ENCODE measurements at places on chromosomes 7 and 10.

DNA sequence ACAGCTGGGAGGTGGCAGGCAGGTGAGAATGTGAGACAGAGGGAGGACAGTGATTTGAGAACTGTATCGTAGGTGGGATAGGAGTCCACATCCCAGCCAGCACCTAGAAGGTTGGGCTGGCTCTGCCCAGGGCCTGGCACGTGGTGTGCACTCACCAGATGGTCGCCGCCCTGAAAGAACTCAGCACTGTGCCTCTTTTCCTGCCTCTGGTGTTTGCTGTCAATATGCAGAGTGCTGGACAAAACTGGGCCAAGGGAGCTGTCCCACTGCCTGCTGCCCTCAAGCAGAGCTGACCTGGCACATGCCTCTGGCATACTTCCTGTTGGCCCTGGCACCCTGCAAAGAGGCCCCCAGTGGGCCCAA lies 36.8 kb downstream of the CHST3 start:
- DNase-seq: no peak

DNA sequence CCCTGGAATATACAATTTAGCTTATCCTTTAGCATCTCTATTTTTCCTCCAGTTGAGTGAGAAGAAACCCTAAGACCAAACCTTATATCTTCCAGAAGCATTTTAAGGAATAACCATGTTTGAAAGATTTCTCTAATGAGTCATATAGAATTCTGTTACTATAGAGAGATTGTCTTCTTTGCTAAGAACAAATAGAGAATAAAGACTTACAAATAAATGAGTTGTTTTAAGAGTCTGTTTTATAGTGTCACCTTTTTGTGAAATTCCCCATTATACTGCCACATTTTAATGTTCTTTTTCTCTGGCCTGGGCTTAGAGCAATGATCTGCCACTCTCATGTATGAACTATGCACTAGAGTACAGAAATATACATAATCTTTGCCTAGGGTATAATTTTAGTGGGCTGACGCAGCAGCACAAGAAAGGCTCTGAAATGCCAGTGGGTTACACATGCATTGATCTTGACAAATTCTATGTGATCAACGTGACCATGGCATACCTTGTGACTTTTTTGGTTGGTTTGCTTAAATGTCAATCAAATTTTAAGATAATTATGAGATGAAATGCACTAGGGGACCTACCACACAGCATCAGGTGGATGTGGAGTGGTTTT lies 145.1 kb upstream of the MKLN1 start:
- DNase-seq: no peak

GRCh38 chr10:27611236-27611635 lies 107.1 kb downstream of the RAB18 start:
- peak; percentile 85 for DNase-seq

DNA sequence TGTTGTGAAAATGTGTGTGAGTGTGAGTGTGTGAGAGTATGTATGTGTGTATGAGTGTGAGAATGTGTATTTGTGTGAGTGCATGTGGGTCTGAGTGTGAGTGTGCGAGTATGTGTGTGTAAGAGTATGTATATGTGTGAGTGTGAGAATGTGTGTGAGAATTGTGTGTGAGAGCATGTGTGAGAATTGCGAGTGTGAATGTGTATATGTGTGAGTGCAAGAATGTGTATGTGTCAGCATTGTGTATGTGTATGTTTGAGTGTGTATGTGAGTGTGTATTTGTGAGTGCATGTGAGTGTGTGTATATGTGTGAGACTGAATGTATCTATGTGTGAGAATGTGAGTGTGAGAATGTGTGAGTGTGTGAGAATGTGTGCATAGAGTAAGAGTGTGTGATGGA lies 72.0 kb upstream of the PCBD1 start:
- DNase-seq: no peak

DNA sequence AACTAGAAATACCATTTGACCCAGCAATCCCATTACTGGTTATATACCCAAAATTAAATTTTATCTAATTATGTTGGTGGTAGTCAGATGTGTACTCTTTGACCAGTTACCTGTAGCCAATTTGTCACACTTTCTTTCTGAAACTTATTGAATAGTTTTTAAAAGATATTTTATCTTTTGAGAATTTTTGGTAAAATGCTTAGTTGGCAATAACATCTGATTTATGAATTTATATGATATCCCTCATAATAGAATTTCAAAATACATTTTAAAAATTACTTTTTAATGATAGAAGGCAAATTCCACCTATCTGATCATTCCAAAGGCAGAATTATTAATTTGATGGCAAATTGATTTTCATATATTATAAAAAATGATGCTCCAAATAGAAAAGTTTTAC lies 569.3 kb downstream of the ATRNL1 start:
- DNase-seq: no peak

- peak; percentile 69 for DNase-seq
Measured at GRCh38 chr7:150420987-150421674, 29.3 kb upstream of the GIMAP8 start.

GRCh38 chr7:108623220-108623619 lies 53.5 kb downstream of the DNAJB9 start:
- no peak for DNase-seq

DNA sequence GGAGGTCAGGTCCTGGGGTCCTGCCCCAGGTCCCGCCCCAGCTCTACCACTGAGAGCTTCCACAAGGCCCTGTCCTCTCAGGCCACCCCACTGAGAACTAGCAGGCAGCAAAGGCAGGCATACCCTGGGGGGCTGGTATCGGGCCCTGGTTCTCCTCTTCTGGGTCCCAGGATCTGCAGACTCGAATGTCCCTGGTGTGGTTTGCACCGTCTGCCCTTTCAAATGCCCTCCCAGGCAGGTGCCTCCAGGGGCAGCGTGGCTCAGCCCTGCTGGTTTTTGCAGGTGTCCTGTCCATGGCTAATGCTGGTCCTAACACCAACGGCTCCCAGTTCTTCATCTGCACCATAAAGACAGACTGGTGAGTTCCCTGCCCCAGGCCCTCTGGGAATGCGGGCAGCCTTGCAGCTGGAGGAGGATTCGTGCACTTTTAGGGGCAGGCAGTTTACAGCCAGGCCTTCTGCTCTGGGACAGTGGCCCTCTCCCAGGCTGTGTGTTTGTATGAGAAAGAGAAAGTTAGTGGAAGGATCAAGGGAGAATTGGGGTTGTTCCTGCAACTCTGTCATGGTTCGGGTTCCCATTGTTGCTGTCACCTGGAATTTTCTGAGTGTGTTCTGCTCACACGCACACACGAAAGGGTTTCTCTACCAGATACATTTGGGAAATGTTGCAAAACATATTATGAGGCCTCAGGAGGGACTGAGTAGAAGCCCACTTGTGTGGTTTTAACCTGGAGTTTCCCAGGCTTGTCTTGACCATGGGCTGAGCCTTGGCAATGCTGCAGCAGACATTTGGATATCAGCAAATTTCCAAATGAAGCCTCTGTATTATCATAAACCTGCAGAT lies 5.0 kb downstream of the PPIF start:
- no peak for DNase-seq

- DNase-seq: no peak
Measured at GRCh38 chr10:129941199-129942018, 22.7 kb downstream of the EBF3 start.

- no peak for DNase-seq
Measured at GRCh38 chr7:132575982-132576720, at the start of gene PLXNA4. PLXNA4 (minus strand) TSS chr7:132576470; CDS start chr7:132508693, 67,777 bp downstream.

GRCh38 chr7:157337316-157338149 lies 729 bp downstream of the DNAJB6 start:
- peak; percentile 47 for DNase-seq

GRCh38 chr10:121084016-121084674 lies 233.0 kb downstream of the WDR11 start:
- DNase-seq: no peak

DNA sequence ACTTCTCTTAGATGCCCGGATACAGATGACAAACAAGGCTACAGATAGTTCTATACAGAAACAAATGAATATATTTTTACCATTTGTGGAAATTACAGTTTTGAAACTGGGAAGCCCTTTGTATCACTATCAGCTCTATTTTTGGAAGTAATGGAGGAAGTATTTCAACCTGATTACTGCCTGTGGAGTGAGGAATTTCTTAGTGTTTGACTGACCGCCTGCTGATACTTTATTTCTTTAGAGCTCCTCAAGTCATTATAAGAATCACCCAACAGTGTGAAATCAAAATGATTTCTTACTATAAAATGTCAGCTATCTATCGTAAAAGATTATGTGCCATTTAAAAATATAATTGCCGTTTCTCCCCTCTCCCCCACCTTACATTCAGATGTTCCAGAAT lies 290.9 kb downstream of the SDK1 start:
- DNase-seq: no peak

DNA sequence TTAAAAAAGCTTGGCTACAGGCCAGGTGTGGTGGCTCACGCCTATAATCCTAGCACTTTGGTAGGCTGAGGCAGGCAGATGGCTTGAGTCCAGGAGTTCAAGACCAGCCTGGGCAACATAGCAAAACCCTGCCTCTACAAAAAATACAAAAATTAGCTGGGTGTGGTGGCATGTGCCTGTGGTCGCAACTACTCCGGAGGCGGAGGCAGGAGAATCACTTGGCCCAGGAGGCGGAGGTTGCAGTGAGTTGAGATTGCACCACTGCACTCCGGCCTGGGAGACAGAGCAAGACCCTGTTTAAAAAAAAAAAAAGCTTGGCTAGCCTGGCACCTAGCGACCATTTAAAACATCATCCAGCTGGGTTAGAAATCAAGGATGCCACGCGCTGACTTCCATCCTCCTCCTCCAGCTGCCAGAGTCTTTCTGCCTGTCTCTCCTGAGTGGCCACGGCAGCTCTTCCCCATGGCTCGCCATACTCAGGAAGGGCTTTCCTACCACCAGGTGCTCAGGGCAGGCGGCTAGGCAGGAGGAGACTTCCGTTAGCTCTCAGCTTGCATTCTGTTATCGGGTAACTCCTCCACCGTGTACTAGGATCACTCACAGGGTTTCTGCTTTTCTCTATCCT lies 45.0 kb downstream of the DENND2A start:
- DNase-seq: no peak

DNA sequence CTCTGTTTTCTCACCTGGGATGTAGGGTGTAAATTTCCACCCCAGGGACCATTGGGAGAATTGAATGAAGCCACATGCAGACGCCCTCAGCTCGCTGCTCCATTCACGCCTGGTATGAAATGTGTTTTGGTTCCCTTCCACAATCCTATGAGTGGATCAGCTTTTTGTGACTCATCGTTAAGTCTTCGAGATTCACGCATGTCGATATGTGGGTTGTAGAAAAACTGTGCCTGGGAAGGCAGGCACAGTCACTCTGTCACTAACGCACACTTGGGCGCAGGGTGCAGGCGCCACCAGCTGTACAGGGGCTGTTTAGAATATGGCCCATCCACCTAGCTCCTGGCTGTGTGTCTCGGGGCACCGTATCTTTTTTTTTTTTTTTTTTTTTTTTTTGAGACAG lies 64.2 kb upstream of the SH2B2 start:
- DNase-seq: peak; percentile 23

DNA sequence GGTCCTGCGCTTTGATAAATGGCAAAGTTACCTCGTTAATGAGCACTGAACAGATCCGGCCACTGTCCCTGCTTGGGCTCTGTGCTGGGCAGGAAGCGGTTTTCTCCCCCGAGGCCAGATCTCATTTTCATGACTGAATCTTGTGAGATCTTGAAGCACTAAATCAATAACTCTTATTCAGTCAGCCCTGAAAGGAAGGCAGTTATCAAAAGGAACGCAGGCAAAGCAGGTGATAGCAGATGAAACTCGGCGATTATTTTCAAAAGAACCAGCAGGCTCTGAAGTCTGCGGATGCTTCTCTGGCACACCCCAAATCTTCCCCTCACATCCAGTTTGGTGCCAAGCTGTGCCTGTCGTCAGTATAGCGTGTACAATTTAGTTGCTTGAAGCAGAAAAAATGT lies 228.7 kb downstream of the BAMBI start:
- no peak for DNase-seq

DNA sequence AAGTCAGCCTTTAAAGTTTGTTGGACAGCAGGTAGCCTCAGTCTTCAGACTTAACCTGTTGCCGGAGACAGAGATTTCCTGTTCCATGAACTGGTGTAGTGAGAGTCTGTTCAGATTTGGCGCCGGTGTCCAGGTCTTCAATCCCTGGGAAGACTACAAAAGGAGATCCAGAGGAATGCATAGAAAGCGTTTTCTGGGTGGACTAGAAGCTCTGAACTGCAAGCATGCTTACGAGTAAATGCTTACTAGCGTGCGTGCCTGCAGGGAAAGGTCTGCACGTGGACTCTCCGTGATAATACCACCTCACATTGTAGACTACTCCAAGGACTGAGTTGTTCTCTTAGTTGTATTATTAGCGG lies 878 bp downstream of the GLRX3 start:
- DNase-seq: peak; percentile 2

GRCh38 chr7:34747867-34748727 lies 90.1 kb downstream of the NPSR1 start:
- DNase-seq: peak; percentile 92

- DNase-seq: no peak
Measured at GRCh38 chr7:70314221-70314620, 715.9 kb downstream of the AUTS2 start.

DNA sequence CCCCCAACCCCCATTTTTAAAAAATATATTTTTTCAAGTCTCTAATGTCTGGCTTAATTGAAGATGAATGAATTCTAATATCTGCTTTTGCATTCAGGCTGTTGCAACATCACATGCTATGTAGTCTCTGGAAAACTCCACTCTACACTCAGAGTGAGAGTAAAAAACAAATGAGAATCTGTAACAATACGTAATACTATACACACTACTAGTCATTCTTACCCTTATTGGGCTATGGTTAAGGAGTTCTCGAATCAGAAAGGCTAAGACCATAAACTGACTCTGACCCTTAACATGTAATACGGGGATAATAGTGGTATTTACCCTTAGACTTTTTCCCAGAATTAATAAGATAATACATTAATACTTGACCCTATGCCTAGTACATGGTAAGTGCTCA lies 42.9 kb upstream of the TMEM168 start:
- DNase-seq: no peak

DNA sequence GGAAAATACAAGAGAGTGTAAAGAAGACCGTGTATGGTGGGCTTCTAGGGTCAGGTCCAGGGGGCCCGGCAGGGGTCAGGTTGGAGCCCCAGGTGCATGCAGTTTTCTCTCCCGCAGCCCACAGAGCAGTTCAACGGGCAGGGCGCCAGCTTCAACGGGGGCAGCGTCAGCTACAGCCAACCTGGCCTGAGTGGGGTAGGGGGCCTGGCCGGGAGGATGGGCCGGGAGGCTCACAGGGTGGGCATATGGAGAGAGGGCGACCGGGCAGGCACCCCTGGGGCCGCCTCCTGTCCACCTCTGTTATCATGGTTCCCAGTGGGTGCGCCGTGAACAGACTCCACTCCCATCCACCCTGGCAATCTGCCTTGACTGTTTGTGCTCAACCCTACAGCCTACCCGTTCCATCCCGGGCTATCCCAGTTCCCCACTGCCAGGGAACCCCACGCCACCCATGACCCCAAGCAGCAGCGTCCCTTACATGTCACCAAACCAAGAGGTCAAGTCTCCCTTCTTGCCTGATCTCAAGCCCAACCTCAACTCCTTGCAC lies 11.5 kb downstream of the ZMIZ2 start:
- DNase-seq: no peak

GRCh38 chr7:119571666-119572065 lies 701.3 kb upstream of the KCND2 start:
- no peak for DNase-seq

- DNase-seq: peak; percentile 100
Measured at GRCh38 chr7:130356121-130356875, 11.7 kb downstream of the CPA5 start.
